ENCODE measurements at places on chromosomes 1 and 21.
A peak's percentile ranks its signal among the peaks of the same experiment; 100 is the strongest.

DNA sequence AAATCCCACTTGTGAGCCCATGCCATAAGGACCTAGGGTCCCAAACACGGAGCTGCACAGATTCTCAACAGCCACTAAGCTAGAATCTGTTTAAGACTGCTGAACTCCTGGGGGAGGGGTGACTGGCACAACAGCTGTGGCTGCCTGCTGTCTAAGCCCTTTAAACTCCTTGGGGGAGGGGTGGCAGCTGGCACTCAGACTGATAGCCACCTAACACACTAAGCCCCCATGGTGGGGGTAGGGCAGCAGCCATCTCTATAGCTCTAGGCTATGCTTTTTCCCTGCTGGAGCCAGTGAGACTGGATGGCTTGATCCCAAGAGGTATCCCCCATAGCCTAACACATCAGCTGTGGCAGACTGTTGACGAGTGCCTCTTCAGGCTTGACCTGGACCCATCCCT, 73.3 kb upstream of the FMO3 start:
- DNase-seq: no peak

GRCh38 chr1:41810446-41810845, 108.3 kb downstream of the HIVEP3 start:
- peak; percentile 70 for DNase-seq

- no peak for DNase-seq
Observed at GRCh38 chr1:102942324-102942723, 166.0 kb downstream of the COL11A1 start.

DNA sequence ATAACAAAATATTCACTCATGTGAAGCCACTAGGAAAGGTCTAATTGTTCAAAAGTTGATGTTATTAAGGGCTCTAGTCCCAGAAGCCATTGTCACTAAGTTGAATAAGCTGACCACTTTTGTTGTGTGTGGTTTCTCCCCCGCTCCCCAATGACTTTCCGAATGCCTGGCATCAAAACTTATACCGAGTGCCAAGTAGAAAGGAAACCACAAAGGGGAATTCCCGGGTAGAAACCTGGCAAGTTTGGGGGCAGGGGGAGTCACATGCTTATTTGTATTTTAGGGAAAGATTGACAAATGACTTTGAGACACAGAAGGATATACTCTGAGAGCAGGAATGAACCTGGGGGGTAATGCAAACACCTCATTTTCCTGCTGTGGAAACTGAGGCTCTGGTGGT, 154.1 kb downstream of the TGFBR3 start:
- DNase-seq: no peak

DNA sequence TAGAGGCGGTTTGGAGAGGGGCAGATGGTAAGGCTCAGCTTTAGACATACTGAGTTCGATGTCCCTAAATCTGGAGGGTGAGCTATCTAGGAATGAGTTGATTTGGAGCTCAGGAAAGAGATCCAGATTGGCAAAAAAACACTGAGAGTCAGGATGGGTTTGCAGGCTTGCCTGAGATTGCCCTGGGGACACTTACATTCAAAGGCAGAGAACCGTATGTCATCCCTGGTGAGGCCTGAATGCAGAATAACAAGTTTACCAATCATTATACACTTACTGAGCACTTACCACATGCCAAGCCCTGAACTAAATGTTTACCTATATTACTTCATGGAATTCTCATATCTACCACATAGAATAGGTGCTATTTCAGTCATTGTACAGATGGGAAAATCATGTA, 27.5 kb downstream of the TFAP2E start:
- no peak for DNase-seq

DNA sequence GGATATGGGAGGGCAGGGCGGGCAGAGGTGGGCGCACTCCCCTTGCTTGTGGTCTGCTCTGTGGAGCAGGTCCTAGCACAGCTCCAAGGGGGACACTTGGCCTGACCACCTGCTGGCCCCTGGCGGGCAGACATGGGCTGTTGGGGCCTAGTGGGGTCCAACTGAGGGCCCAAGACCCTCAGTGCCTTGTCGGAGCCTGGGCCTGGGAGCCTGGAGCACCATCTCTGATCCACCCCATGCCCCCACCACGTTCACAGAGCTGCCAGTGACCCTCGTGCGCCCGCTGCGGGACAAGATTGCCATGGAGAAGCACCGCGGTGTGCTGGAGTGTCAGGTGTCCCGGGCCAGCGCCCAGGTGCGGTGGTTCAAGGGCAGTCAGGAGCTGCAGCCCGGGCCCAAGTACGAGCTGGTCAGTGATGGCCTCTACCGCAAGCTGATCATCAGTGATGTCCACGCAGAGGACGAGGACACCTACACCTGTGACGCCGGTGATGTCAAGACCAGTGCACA, 70.6 kb downstream of the OBSCN start:
- no peak for DNase-seq

GRCh38 chr1:33624991-33625870, 152.8 kb downstream of the ZSCAN20 start:
- peak; percentile 8 for DNase-seq

DNA sequence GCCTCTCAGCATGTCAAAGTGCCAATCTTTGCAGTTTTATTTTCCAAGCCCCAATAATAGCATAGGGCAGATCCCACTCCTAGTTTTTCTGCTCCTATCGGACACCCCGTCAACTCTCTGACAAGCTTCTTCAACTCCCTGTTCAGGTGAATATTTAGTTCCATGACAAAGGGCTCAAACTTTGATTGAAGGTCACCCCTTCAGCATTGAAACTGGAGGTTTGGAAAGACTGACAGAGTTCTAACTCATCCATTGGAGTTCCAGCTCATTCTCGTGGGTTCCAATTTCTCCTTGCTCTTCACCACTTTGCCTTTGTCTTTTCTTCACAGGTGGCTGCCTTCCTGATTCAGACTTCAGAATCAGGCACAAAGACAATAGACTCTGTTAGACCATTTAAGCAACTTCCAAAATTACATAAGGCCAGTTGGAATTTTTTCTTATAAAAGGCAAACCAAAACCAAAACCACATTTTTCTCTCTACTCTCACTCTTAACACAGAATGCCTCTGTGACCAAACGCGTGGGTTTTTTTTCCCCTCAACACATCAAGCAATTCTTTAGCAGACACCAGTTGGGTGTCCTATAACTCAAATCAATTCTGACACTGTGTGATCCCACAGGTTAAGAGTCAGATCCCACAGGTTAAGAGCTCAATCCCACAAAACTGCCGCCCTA, 169.3 kb upstream of the USP25 start:
- DNase-seq: no peak

GRCh38 chr1:172109359-172109758, 268.1 kb downstream of the DNM3 start:
- no peak for DNase-seq

- no peak for DNase-seq
Observed at GRCh38 chr1:89607156-89607555, 25.8 kb upstream of the LRRC8C start.

DNA sequence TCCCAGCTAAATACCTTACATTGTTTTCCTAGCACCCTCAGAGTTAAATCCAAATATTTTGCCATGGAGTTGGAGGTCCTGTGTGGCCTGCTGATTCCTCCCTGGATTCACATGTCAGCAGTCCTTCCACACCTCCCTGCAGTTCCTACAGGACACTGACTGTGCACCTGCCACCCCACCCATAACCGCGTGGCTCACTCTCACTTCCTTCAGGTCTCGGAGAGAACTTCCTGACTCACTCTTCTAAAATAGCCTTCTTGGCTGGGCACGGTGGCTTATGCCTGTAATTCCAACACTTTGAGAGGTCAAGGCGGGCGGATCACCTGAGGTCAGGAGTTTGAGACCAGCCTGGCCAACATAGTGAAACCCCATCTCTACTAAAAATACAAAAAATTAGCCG, 8.4 kb upstream of the CAMTA1 start:
- no peak for DNase-seq

DNA sequence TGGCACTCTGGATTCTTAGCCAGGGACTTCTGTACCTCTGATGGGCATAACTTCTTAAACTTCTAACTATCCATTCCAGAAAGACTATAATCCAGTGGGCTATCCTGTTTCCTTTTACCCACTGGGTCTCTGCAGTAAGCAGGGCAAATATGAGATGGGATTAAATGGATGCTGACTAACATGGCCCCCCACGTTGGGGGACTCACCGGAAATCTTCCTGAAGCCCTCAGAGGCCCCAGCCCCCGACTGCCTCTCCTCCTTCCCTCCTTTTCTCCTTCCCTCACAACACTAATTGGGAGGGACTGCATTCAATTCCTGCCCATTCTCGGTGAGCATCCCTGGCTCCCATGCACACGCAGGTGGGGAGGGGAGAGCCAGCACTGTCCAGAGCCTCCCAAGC, 70.1 kb downstream of the SSBP3 start:
- no peak for DNase-seq

Data from suppressor macrophage (primary cell).